ENCODE measurements at places on chromosomes 1 and 21.

- no peak for DNase-seq
Measured at GRCh38 chr21:37764691-37765090, 151.6 kb downstream of the KCNJ6 start.

GRCh38 chr1:8465692-8466091 is 147.8 kb downstream of the SLC45A1 start:
- no peak for DNase-seq

GRCh38 chr1:21930629-21931170 is 6.4 kb downstream of the HSPG2 start:
- no peak for DNase-seq

GRCh38 chr1:55632058-55632457 is 416.9 kb upstream of the USP24 start:
- peak; percentile 20 for DNase-seq

GRCh38 chr1:101653482-101653946 is 343.2 kb downstream of the OLFM3 start:
- DNase-seq = no peak

DNA sequence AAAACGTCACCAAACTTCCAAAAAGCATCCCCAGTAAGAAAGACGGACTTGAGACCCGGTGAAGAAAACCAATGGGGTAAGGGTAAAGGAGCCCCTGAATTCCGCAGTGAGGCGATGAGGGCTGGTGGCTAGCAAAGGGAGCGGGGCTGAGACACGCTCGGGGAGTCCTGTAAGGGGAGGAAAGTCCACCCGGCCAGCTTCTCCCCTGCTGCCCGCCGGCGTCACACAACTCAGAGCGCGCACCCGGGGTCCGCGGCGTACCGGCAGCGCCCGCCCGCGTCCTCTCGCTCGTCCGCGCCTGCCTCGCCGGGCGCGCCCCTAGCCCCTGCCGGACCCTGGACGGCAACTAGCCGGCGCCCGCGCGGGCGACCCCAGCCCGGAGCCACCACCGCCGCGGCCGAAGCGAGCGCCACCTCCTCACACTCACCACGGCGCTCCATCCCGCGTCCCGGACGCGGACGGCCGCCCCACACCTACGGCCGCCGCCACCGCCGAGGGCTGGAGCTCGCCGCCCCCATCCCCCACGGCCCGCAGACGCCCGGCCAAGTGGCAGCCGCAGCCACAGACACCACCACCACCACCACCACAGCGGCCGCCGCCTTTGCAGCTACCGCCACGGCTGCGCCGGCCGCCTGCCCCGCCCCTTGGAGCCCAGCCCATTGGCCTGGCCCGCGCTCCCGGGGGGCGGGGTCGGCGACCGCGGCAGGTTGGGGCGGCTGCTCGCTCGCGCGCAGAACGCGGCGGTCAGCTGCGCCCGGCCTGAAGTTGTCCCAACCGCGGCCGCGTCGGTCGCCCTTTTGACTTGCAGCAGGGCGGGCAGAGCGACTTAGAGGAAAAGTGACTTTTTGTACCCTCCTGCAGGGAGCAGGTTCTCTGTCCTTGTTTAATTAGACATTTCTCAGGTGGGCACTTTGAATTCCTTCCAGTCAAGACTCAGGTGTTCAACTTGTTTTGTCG is 10.0 kb upstream of the ARHGAP29 start:
- peak; percentile 61 for DNase-seq

DNA sequence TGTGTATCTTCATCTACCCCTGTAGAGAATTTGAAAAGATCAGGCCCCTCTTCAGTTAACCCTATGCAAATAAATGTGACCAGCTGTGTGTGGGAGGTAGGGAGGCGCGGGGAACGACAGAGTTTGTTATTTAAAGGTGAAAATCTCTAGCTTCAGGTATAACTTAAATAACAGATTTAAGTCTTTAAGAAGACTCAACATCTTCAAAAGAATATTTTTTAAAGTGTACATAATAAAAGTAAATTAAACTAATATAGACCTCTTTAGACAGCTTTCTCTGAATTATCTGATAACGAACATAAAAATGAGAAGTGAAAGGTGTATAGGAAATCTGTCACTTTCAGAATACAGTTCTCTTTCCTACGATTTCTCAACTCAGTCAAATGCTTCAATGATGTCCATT is 16.0 kb downstream of the ANGPTL3 start:
- DNase-seq = no peak

- DNase-seq = no peak
Measured at GRCh38 chr21:44013380-44014088, 1.4 kb downstream of the TRAPPC10 start.

DNA sequence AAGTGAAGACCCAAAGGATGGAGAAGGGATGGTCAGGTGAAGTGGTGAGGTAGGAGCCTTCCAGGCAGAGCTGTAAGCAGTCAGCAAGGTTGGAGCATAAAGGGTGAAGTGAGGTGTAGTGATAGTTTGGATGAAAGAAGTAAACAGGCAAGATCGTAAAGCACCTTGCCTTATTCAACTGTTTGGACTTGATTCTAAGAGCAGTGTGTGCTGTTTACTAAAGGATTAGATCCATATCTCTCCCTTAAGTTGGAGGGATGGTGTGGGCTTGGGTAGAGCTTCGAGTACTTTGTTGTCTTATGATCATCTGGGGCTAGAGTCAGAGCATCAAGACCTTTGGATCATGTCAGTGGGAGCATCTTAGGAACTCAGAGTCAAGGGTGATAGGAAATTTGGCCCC is 39.8 kb upstream of the CD34 start:
- DNase-seq = no peak

- no peak for DNase-seq
Measured at GRCh38 chr1:230145505-230145899, 78.5 kb downstream of the GALNT2 start.
